ENCODE measurements at places on chromosomes 2 and 18. TPM values are rescaled to one million over a fixed set of nuclear protein-coding genes. Genes with fewer than 3 reads are reported as not detected.

The MC5R gene
- not detected for polyA plus RNA-seq

The DUSP2 gene
- 2.5 TPM for polyA plus RNA-seq

The ALK gene
- polyA plus RNA-seq, result not detected

The KIDINS220 gene
- 4.3 TPM for polyA plus RNA-seq

The C2orf92 gene
- 0.24 TPM for polyA plus RNA-seq

The HOXD1 gene
- 0.04 TPM for polyA plus RNA-seq

GRCh38 chr2:5250482-5250881 lies 441.7 kb upstream of the SOX11 start:
- DNase-seq, result peak; percentile 0

- DNase-seq, result no peak
These were observed 87.7 kb downstream of the TMEM18 start for GRCh38 chr2:589281-590130.

DNA sequence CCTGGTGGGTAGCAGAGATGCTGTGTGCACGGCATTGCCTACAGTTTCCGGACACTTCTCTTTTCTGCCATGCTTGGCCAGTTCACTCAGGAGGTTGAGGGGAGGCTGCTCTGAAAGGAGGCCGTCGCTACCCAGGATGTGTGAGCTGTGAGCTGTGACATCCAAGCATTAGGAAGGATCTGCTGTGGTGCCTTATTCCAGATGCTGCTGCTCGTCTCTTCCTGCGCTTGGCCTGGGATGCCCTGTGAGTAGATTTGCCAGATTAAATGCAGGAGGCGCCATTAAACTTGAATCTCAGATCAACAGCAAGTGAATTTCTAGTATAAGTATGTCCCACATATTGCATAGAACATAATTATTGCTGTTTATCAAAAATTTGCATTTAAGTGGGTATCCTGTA lies 124.2 kb upstream of the SIX3 start:
- DNase-seq, result no peak

DNA sequence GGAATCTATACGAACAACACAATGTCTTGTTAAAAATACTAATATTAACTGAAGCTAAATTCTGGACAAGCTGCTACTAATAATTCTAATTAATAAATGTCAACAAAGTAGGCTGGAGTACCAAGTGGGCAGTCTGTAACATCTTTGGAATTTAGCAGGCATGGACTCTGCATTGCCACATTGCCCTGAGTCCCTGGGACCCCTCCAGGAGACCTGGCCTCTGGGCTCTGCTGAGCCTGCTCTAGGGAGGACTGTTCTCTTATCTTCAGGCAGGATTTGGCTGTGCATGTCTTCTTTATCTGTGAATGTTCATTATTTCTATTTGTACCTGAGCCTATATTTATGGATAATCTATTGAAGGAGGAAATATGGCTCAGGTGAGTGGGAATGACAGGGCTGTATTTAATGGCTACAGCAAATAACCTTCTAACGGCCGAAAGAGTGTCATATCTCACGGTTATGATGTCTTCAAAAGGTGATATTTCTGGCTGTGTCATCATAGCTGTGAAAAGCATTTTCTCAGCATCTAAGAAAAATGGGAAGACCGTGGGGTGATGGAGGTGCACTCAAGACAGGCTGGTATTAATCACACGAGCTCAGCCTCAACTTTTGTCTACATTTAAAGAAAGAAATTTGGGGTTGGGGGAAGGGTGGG lies 28.6 kb upstream of the SETBP1 start:
- no peak for DNase-seq

DNA sequence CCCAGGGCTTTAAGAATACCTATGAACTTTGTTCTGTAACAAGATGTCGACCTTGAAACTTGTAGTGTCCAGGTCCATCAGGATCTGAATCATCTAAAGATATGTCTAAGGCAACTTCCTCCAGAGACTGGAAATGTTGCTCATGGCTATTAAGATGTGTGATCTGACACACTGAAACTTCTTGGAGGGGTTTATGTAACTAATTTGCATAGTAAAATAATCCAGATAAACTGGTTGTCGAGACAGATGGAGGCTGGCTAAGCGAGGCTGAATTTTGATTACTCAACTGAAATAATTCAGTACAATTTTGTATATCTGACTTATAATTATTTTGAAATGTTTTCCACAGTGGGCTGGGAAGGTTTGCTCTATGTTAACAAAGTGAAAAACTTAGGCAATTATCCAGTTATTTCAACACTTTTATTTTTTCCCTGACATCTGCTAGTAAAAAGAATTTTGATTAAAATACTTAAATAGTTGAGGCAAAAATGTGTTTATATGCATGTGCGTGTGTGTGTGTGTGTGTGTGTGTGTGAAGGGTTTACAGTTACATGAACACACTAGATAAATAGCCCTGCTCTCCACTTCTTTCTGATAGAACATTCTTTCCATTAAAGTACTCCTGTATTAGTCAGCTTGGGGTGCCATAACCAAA lies 11.4 kb upstream of the MAP3K20 start:
- DNase-seq, result peak; percentile 80

DNA sequence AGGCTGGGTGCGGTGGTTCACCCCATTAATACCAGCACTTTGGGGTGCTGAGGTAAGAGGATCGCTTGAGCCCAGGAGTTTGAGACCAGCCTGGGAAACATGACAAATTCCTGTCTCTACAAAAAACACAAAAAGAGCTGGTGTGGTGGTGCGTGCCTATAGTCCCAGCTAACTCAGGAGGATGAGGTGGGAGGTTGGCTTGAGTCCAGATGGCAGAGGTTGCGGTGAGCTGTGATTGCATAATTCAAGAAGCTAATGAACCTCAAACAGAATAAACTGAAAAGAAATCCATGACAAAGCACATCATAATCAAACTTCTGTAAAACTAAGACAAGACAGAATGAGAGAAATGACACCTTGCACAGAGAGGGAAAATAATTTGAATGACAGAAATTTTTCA lies 54.8 kb downstream of the SEMA4F start:
- DNase-seq, result no peak

DNA sequence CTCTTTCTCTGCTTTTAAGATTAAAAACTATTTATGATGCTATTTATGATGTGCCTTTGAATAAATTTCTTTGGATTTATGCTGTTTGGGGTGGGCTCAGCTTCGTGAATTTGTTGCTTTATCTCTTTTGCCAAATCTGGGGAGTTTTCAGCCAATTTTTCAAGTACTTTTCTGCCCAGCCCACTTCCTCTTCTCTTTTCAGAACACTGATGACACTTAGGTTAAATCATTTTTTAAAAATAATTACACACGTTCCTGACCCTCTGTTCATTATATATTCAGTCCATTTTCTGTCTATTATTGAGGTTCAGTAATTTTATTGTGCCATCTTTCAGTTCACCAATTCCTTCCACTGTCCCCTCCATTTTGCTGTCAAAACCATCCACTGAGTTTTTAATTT lies 14.8 kb upstream of the BCL2L11 start:
- DNase-seq, result no peak

DNA sequence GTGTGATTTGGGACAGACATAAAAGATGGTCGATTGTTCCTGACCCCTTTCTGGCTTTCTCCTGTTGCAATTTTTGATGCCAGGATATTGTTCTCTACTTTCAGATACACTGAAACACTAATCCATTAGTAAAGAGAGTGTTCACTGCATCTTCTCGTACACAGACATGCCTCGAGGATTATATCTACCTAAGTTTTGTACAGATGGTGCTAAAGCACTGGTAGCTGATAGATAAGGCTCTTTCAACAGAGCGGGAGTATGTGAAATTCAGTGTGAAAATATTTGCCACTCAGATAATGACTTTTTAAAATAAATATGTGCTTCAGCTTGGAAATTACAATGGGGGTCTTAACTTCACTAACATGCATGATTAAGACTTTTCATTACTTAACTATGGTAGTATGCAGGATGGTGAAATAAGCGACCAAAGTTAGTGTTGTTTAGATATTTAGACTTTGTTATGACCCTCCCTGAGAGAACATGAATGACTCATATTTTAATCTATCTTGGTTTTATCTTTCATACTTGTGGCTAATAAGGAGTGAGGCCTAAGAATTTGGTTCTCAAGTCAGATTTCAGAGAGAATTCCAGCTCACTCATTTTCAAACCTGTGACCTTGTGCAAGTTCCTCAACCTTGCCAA lies 474.9 kb downstream of the NRXN1 start:
- DNase-seq, result peak; percentile 72

DNA sequence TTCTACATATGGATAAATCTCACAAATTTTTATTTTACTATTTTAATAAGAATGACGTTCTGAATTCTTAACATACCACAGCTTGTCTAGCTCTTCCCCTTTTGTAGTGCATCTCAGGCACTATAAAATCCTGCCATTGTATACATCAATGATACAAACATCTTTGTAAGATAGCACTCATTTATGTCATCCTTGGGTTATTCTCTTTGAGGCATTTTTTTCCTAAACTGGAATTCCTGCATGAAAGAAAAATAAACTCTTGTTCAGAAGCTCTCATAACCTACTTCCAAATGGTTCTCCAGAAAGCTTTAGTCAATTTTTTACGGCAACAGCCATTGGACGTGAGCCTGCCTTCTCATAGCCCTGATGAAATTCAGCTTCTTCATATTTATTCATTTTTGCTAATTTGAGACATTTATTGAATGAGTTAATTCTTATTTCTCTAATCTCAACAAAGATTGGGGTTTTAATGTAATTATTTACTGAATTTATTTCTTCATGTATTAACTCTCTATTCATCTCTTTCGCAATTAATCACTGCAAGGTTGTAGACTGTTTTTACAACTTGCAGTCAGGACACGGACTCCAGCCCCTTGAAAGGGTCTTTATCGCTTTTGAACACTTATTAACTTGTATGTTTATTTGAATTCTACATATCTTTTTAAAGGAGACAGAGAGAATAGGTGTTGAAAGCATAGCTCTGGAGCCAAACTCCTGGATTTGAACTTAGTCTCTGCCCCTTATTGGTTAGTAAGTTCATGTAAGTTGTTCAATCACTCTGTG lies 57.6 kb upstream of the PARD3B start:
- peak; percentile 40 for DNase-seq

DNA sequence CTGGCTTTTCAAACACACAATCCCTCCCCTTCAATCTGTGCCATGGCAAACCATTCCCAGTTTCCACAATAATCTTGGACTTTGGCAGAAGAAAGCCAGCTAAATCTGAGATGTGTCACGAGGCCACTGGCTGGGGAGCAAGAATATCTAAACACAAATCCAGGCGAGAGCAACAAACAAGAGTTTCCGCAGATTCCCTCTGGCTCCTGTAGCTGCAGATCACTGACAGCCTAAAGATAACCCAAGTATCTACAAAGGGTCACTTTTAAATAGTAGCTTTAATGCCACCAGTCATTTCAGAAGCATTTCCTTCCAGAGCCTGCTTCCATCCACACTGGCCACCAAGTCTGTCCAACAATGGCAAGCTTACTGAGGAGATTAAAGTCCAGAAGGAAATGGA lies 86.9 kb downstream of the ACVR1 start:
- no peak for DNase-seq

DNA sequence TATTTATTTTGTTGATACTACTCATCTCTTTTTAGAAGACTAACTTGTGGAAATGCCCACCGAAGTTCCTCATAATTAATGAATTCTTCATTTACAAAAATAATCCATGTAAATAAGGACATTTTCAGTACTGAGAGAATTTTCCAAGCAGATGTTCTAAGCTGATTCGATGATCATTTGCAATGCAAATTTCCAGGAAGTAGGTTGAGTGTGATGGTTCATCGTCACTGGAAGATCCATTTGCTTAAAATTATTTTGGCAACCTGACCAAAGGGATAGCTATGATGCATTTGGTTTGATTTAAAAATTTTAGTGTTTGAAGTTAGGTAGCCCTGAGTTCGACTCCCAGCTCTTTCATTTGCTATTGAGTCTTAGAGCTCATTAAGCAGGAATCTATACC lies 257.3 kb upstream of the RASGRP3 start:
- DNase-seq, result no peak

DNA sequence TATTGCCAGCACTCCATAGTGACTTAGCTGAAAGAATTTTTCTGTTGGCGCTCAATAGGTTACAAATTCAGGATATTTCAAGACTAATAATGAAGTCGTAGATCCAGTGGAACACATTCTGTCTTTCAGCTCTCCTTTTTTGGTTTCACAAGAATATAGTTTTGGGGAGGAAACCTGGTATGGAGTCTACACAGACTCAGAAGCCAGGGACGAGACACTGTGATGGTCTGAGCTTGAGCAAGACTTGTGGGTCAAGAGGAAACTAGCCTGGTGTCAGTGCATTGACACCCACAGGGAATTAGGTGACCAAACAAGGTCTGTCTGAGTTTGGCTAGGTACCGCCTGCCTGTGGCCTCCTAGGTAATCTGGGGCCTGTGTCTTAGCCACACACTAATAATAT lies 26.9 kb downstream of the ARL4C start:
- DNase-seq, result no peak

DNA sequence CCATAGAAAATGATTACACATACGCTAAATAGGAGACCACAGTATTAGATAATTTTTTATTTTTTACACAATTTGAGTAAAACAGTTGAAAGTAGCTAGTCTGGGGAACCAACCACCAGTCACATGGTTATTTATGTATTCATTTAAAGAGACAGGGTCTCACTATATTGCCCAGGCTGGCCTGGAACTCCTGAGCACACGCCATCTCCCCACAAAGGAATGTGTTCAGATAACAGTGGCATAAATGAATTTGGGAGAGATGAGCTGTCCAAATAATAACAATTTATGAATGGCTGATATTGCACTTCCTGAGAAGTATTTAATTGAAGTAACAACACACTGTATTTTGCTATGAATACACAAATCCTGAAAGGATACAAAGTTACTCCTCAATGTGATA lies 39.7 kb downstream of the KIDINS220 start:
- no peak for DNase-seq

DNA sequence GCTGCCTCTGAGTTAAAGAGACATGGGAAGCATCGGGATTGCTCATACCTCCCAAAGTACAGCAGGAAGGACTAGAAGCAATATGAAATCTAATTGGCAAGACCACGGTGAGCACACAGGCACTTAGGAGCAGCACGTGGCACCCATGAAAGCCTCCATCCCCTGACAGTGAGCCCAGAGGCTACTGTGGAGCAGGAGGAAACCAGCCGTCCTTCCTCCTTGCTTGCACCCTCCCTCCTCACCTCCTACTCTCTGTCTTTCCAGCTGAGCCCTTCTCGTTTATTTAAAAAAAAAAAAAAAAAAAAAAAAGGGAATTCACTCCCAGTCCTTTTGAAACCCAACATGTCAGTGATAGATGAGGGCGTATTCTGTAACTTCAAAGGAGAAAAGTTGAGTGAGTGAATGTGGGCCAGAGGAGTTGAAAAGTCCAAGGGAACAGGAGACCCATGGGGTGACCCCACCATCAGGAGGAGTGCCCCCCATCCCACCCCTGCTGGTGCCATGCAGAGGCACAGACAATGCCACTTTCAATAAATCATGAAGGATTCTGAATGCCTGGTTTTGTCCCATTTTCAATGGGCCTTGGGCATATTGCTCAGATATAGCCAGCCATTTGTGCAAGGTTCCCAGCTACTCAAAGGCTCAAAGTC lies 96.6 kb upstream of the ALPP start:
- no peak for DNase-seq

GRCh38 chr18:10226971-10227370 lies 227.5 kb upstream of the APCDD1 start:
- DNase-seq, result no peak
